ENCODE measurements at places on chromosomes 4 and X.
A peak's percentile ranks its signal among the peaks of the same experiment; 100 is the strongest.

DNA sequence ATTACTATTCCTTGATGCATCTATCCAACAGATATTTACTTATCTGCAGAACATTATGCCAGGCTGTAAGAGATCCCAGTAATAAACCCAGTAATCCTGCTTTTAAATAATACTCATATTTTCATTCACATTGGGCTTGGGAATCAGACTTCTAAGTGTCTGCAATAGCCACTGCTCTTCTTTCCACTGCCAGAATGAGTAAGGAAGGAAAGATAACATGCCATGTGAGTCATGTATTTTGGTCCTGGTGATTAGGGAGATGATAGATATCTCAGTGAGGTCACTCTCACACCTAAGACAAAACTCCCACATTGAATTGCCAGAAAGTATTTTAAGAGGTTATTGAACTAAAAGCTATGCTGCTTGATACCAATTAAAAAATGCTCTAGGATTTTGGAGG, 13.9 kb upstream of the HEPH start:
- no peak for DNase-seq

GRCh38 chr4:77500801-77501200, 104.8 kb upstream of the CXCL13 start:
- DNase-seq: no peak

DNA sequence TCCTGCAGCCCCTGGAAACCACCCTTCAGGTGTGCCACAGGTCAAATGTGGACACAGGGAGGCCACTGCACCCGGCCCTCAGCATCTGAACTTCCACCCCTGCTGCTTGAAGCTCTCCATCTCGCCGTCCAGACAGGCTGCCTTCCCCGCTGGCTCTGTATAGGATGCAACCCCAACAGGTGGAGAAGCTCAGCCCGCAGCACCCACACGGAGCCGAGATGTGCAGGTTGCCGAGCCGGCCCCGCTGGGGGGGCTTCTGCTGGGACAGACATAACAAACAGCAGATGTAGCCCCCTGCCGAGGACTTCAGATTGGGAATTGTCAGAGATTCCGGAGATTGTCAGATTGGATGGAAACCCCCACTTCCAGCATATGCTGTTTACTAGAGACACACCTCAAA, 20.5 kb downstream of the TMEM187 start:
- no peak for DNase-seq

DNA sequence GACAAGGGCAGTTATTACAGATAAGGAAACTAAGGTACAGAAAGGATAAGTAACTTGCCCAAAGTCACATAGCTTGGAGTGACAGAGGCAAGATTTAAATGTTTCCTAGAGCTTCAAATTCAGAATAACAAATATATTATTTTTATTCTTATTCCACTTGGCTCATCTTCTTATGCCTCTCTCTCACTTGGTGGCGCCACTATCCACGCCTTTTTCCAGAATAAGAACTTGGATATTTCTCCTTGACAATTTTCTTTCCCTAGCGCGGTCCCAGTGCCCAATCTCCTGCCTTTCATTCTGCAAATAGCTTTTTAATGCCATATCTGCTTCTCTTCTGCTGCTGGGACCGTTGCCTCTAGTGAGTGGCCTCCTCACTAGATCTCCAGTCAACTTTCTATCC, 78.5 kb downstream of the MSN start:
- DNase-seq: no peak

DNA sequence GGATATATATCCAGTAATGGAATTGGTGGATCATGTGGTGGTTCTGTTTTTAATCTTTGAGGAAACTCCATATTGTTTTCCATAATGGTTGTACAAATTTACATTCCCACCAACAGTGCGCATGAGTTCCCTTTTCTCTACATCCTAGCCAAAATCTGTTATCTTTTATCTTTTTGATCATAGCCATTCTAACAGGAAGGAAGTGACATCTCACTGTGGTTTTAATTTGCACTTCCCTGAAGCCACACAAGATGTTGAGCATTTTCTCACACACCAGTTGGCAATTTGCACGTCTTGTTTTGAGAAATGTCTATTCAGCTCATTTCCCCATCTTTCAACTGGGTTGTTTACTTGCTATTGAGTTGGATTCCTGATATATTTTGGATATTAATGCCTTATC, 194.9 kb downstream of the CBLL2 start:
- no peak for DNase-seq

DNA sequence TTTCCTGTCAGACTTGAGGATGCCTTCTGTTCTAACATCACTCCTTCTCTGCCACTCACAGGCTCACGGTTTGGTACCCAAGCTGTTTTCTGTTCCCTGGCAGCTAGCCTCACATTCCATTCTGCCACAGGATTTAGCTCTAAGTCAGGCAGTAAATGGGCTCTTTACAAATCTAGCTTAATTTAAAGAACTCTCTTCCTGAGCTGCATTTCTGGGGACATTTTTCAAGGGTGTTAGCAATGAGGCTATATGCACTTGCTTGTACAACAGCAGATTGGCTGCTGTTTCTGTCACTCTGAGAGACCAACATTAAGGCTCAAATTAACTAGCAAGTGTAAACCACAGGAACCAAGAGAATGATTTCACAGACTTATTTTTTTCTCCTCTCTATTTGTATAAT, 337.8 kb upstream of the NOCT start:
- DNase-seq: no peak

GRCh38 chr4:87405211-87405820, 14.3 kb upstream of the HSD17B11 start:
- DNase-seq: no peak

GRCh38 chr4:120812216-120812615, 110.3 kb downstream of the PRDM5 start:
- no peak for DNase-seq

GRCh38 chr4:19146038-19146437, 1105.7 kb upstream of the SLIT2 start:
- DNase-seq: no peak

DNA sequence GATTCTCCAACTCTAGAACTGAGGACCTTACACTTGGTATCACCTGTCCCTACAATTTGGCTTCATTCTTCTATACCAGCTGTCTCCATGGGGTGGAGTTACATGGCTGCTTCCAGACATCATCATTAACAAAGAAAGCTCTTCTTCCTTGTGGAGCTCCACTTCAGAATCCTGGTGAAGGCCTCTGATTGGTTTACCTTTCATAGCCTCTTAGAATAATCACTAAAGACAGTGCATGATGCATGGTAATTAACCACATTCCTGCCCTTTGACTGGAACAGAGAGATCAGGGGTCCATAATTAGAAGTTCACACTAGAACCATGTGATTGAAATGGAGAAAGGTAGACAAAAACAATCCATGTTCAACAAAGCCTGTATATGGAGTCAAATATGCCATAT, 112.6 kb upstream of the ZNF827 start:
- no peak for DNase-seq

- no peak for DNase-seq
Measured at GRCh38 chr4:14364953-14365536, 637.2 kb upstream of the CPEB2 start.

GRCh38 chr4:66294638-66295037, 624.3 kb upstream of the EPHA5 start:
- no peak for DNase-seq

DNA sequence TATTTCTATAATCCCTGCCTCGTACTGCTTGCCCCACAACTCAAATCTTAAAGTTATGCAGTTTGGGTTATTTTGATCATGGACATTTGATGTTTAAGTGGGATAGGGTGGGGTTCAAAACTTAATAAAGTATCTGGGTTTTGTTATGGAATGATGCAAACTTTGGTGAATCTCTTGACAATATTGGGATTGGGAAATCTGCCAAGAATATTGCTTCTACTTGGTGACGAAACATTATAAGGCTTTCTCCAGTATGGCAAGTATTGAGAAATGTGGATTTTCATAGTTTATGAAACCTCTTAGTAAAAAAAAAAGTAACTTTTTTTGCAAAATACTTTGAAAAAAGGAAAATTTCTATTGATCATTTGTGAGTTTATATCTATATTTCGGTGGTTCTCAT, 130.8 kb upstream of the SFRP2 start:
- peak; percentile 50 for DNase-seq

DNA sequence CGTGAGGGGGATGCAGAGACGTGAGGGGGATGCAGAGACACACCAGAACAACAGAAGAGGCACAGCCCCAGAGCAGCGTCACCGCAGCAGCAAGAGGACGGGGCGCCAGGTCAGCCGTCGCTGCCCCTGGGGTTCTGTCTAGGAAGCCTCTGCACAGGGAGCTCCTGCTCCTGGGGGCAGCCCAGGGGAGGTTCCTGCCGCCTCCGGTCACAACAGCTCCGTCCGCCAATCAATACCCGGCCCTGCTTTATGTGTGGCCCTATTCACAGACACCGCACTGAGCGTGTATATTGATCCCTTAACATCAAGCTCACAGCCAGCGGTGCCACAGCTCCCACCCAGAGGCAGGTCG, 69.6 kb downstream of the FAM53A start:
- DNase-seq: no peak

- DNase-seq: no peak
Measured at GRCh38 chr4:110087070-110087708, 111.2 kb downstream of the ELOVL6 start.

DNA sequence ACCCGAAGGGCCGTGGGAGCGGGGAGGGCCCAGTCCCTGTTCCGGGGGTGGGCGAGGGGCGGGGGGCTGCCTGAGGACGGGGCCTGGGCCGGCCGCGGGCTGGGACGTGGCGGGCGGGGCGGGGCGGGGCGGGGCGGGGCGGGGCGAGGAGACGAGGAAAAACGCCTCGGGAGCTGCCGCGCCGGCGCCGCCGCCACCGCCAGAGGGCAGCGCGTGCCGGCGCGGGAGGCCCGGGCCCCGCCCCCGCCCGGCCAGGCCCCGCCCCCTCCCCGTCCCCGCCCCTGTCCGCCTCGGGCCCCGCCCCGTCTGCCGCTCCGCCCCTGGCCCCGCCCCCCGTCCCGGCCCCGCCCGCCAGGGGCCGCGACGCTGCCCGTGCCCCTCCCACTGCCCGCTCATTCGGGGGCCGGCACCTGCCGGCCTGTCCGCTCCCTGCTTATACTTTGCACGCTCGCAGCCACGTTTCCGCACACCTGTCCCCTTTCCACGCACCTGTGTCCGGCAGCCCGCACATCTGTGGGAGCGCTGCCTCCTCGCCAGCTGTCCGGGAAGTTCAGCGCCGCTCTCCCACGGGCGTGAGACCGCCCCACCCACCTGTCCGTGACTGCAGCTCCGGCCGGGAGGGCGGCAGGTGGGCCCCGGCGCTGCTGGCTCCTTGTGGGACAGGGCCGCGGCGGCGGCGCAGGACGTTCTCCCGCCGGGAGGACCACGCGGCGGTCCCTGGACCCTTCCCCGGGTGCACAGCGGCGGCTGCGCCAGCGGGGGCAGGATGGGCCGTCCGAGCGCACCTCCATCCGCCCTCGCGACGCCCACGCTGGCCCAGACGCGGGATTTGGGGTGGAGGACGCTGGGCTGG, 1.7 kb upstream of the FGFRL1 start:
- peak; percentile 46 for DNase-seq

- DNase-seq: no peak
Measured at GRCh38 chr4:105415281-105415744, 58.5 kb downstream of the PPA2 start.

DNA sequence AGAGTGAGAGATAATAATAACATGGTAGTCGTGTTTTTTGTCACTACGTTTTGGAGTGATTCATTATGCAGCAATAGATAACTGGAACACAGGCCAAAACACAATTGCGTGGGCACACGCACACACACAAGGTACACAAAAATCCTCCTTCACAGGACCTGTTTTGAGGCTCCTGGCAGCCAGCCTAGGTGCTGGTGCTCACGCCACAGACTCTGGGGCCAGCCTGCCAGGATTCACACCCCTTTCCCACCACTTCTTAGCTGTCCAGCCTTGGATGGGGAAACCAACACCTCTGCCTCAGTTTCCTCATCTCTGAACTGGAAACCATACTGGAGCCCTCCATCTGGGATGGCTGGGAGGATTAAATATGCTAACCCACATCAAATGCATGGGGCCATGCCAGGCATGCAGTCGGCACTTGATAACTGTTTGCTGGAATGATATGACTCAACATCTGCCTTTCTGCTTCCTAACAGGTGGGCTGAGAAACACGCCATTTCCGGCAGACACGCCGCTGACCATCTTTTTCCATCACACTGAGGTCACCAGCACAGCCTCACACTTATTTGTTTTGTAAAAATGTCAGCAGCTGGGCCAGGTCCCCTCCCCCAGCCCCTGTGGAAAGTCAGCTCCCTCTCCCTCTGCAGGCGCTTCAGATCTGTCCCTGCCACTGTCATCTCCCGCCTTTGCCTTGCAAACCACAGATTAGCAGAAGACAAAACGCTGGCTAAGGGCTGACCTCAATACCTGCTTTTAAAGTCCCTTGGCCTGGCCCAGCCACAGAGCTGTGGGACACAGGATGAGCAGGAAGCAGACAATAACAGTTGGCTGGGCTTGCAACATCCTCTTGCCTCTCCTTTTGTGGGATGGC, 237.5 kb downstream of the BCOR start:
- DNase-seq: no peak
